ENCODE measurements at places on chromosomes 3 and 15.

GRCh38 chr3:61574854-61575253 is 13.5 kb downstream of the PTPRG start:
- no peak for DNase-seq

DNA sequence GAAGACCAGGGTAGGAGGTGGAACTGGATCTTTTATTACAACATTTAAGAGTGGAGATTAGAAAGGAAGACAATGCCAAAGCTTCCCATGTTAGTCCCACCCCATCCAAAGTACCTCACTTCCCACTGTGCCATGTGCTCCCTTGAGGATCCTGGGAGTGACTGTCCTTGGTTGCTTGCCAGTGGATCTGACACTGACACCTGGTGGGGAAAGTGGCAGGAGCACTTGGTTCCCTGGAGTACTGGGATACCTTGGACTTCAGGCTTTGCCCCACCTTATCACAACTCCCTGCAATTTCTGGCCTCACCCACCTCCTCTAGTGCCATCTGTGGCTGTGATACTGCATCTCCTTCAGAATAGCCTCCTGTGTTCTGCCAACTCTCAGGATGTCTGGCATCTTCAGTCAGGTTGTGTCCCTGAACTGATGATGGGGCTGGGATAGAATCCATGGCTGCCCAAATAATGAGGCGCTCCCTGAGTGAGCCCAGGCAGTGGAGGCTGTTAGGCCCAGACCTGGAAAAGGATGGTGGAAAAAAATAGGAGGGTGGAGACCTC is 1.3 kb downstream of the ELL3 start:
- no peak for DNase-seq

GRCh38 chr3:144394032-144394431 is 422.4 kb downstream of the DIPK2A start:
- DNase-seq: no peak

DNA sequence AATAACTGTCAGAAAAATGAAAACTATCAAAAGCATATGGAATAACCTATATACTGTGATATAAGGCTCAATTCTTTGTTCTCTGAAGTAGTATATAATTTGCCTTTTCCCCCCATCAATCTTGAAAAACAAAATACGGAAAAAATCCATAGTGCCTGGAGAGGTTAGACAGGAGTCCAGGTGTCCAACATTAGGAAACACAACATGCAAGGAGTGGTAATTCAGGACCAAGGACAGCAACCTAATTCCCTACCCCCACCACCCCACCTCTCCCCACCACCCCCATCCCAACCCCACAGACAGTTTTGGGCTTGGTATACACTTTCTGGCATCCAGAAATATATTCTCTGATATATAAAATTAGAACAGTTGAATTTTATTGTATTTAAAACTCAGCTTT is 55.1 kb upstream of the SLC25A26 start:
- DNase-seq: no peak

GRCh38 chr3:5312290-5312689 is 124.8 kb downstream of the EDEM1 start:
- DNase-seq: no peak

DNA sequence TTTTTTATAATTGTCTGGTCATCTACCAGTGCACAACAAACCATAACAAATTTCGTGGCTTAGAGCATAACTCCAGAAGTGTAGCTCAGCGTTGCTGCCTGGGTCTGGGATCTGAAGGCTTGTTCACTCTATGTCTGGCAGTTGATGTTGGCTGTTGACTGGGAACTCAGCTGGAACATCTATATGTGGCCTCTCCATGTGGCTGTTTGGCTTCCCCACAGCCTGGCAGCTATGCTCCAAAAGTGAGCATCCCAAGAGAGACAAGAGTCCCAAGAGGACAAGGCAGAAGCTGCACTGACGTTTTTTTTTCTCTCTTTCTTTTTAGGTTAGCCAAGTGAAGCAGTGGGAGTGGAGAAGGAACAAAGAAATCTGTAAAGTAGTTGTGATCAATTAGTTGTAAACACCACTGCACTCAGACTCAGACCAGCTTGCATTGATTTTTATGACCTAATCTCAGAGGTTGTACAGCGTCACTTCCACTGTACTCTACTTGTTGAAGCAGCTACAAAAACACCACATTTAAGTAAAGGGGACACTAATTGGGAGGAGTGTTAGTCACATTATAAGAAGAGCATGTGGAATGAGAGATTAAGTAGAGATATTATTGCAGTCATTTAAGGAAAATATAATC is 2.5 kb upstream of the GPR176 start:
- no peak for DNase-seq

DNA sequence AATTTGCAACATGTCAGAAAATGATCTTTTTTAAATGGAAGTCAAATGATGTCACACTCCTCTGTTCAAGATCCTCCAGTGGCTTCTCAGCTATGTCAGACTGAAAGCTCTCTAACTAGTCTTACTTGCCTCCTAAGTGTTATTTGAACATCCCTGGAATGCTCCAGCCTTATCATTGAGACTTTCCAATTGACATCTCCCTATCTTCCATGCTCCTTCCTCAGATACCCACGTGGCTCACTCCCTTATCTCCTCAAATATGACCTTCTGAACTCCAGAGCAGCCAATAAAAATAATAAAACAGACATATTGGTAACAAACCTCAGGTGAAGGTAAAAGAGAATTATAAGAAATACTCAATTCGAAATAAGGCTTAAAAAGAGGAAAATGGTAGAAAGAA is 25.5 kb upstream of the AADAC start:
- no peak for DNase-seq

- no peak for DNase-seq
Observed at GRCh38 chr3:101939361-101940049, 90.2 kb downstream of the NFKBIZ start.

GRCh38 chr15:28885128-28885629 is 595 bp upstream of the APBA2 start:
- no peak for DNase-seq

GRCh38 chr3:49310677-49311076 is 29.2 kb downstream of the USP4 start:
- DNase-seq: no peak

GRCh38 chr3:5020242-5020722 is 41.0 kb downstream of the BHLHE40 start:
- DNase-seq: no peak

DNA sequence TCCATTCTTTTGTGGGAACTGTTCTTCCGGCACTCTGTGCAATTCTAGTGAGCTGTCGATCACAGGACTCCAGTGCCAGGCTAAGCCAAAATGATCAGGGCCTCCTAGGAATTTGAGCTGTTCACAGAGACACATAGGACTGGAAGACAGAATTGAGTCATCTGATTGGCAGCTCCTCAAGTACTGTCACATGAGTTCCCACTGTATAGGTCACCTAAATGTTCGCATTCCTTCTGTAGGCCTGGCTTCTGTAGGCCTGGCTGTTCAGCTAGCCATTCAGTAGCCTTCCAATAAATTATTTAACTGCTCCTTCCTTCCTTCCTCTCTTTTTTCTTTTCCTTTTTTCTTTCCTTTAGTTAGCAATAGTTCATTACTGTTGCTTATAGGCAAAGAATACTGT is 4.3 kb downstream of the PROS1 start:
- DNase-seq: no peak

GRCh38 chr3:50194903-50195500 is 3.6 kb downstream of the GNAT1 start:
- peak; percentile 34 for DNase-seq

DNA sequence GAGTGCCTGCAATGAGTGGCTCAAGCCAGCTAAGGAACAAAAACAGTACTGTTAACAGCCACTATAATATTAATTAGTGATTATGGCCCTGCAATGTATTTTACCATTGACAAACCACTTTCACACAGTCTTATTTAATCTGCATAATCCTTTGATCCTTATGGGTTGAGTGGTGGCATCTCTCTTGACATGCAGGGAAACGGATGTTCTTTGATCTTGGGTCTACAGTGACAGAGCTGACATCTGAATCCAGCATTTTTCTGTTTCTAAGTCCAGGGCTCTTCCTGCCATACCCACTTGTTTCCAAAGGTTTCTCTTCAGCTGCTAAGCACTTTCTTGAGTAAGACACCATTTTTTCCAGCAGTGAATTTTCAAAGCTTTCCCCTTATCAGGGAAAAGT is 277.7 kb upstream of the ROPN1 start:
- DNase-seq: no peak

DNA sequence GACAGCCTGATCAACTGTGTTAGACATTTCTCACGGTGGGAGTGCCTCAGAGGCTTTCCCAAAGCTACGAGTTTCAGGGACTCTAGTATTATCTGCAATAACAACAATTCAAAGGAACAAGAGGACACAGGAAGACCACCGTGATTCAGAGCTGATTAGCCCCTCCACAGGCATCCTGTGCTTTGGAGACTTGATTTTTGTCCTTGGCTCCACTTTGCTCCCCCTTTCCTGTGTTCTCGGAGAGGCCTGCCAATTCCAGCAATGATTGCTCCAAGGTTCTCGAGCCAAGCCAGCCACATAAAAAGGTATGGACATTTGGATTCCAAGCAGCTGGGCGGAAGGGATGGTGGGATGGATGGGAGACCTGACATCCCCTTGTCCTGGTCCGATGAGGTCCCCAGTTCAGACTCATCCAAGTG is 14.3 kb downstream of the EHD4 start:
- no peak for DNase-seq

DNA sequence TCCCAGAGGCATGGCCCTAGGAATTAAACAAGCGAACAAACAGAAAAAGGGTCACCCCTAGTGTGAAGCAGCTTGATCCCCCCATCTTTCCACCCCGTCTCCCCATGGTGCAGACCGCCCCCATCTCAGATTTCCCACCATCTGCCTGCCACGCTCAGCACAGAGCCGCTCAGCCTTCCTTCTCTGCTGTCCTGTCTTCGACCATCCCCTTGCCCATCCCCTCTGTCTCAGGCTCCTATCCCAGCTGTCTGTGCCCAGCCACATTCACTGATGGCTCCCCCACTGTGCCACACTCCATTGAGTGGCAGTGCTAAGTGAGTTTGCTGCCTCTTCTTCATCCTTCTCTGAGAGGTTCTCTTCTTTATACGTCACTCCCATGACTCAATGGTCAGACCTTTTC is 11.7 kb upstream of the BTBD1 start:
- no peak for DNase-seq

DNA sequence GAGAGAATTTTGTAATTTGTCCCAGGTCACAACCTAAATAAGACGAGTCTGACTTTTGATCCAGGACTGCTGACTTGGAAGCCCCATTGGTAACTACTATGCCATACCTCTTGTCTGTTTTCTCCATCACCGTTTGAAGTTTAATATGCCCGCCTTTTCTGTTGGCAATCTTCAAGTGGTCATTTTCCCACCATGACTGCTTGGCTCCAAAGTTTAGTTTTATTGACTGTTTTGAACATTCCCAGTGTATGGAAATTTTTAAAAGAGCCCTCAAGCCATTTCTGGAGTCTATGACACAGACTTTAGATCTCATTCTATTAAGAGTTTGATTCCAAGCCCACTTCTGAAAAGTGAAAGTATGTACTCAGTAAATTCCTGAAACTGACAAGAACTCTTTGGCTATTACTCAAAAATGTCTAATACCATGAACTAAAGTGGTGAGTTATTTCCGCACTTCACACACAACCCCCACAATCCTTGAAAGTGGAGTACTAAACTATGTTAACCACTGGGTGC is 136.7 kb upstream of the ADAMTS9 start:
- DNase-seq: no peak

- DNase-seq: no peak
Observed at GRCh38 chr15:80380154-80380553, 24.0 kb upstream of the ARNT2 start.

DNA sequence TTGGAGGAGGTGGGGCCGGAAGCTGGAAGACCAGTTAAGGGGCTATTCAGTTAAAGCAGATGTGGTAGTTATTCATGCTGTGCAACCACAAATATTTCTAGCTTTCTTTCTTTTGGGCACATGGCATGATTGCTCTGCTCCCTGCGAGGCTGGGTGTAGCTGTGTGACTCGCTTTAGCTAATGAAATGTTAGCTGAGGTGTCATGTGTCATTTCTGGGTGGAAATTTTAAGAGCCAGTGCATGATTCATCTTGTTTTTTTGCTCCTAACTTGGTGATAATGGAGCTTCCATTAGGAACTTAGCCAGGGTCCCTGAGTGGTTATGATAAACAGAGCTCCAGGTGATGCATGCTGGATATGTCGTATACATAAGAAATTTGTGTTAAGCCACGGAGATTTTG is 300.6 kb downstream of the SATB1 start:
- DNase-seq: no peak
